ENCODE measurements at places on chromosomes 5 and 9. TPM values are rescaled to one million over a fixed set of nuclear protein-coding genes. Genes with fewer than 3 reads are reported as not detected.

GRCh38 chr5:115160975-115161475 is 8.7 kb downstream of the TRIM36 start:
- DNase-seq, result no peak

DNA sequence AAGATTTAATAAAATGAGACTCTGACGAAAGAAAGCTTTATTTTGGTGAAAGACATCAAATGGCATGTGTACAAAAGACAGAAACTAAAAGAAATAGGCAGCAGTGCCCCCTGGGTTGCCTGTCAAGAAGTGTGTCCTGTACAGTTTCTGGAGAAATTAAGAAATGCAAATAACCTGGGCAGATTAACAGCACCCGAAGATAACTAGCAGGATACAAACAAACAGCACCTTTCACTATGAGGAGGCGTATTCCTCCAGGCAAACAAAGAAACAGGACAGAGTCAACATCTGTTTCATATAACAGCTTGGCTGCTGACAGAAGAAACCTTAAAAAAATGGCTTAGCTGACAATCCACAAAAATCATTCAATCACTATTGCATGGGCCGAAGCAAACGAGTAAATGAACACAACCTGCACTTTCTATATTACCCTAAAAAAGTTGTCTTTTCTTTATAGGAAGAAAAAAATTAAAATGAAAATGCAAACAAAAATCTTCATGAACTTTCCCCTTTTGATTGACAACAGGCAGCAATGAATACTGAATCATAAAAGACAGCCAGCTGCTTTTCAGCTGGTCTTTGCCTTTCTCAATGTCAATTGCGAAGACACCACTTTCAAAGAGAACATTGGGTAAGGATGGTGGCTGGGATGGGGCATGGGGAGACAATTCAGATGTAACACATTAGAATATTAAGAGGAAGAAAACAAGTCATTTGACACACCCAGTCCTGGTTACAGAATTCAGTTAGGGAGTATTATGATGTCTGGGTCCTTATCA is 162.1 kb downstream of the ARL15 start:
- no peak for DNase-seq

Gene IL13
- total RNA-seq, result not detected

DNA sequence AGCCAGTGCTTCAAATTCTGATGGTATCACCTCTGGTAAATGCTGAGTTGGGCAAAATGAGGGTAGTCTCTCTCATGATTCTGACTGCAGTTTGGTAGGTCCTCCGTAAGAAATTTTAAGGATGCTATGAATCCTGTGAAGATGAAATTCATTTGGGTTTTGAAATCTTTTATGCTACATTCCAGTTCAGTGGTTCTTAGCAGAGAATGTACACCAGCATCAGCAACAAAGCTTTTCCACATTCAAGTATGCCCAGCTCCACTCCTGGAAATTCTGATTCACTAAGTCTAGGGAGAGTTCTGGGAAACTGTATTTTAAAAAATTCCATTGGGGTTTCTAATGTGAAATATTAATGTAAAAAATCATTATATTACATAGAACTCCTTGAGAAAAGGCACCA is 33.6 kb upstream of the ACOT12 start:
- no peak for DNase-seq

DNA sequence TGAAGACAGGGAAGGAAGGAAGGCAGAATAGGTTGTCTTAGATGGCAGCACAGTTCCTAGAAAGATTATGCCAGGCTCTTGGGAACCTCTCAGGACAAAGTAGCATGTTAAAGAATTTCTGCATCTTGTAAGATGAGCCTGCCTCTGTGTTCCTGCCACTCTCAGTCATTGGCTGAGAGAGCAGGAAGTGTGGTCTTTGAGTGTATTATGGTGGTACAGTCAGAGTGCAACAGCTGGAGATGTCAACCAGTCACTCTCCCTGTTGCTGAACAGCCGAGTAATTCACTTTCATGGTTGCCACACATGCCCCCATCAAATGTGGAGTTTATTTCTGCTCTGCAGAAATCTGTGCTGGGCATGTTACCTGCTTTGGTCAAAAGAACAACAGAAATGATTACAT is 659.6 kb upstream of the RIOK2 start:
- no peak for DNase-seq

Gene ADRA1B
- 13.5 TPM for total RNA-seq

DNA sequence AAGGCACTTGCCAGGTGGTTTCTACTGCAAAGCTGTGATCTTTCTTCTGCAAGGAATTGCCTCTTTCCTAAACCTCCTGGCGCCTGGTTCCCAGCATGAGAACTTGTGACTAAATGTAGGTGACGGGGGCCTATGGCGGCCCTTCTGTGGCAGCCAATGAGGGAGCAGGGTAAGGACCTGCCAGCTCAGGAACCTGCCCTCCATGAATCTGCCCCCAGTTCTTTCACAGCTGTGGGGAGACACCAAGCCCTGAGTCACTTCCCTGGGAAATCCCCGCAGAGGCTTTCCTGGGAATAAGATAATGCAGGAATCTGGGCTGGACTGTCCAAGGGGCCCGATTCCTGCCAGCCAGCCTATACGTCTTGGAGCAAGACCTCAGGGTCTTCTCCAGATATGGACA is 56.7 kb upstream of the CTNNA1 start:
- DNase-seq, result no peak

DNA sequence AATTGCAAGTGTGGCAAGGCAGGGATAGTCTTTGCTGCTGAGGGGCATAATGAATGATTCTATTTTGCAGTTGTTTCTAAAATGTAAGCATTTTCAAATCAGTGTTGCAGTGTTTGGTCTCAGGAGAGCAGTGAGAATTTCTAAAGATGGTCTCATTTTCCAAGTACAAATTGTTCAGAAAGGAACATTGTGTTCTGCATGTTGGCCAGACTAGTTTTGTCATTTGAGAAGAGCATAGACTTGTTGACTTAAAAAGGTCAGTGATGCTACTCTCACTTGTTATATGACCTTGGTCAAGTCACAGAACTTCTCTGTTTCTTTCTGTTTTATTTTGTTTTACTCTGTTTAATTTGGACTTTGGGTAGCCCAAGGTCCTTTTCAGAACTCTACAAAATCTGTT is 344.6 kb downstream of the OSTF1 start:
- no peak for DNase-seq

Gene OR1J4
- total RNA-seq, result not detected

DNA sequence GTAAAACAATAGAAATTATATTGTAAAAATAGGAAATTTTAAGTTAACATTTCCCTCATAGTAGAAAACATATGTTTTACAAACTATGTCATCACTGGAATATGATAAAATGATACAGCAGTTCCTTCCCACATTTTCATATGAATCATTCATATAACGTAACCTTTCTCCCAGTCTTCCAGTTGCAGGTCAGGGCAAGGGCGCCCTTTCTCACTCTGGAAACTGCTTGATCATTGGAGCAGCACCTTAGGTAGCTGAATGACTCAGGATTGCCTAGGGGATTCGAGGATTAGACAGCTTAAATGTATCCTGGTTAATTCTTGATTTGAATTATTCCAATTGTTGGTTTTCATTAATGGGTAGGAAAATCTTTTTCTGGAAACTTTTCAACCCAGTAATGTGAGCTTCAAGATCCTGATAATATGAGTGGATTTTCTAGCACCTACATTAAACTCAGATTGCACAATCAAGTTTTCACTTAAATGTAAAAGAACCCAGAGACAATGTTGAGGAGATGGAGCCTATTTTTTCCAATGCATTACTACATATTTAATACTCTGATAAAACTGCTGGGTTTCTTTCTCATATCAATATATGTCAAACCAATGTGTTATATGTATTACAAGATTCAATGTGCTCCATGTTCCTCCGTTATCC is 32.6 kb upstream of the ANXA1 start:
- no peak for DNase-seq

Gene IFNE
- total RNA-seq, result not detected

GRCh38 chr5:57986761-57987341 is 473.0 kb downstream of the PLK2 start:
- DNase-seq, result no peak

Gene CER1
- total RNA-seq, result not detected

Gene HMCN2
- 1.4 TPM for total RNA-seq

GRCh38 chr9:13491493-13492424 is 212.3 kb upstream of the MPDZ start:
- DNase-seq, result no peak

DNA sequence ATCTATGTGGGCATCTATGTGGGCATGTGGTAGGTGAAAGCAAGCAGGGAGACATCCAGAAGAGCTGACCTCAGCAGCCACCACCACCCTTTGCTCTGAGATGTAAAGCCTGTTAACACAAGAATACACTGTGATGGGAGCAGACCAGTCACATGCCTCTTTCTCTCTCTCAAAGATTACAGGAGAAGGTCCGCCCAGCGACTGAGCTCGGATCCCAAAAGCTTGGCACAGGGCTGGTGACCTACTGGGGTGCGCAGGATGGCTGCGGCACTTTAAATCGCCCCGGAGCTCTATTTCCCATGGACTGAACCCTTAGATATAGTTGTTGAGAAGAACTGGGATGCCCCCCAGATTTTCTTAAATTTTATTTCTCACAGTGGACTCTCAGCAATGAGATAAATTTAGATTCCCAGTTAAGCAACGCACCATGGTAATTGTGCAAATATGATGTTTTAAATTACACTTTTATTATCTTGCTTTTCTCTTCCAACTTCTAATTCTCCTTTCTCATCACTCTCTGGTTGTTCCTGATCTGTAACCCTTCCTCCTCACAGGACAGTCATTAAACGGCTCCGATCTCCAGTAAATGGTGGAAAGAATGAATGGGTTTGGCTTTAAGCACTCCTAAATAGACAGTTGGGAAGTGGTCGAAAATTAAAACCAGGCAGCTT is 37.7 kb upstream of the ICE1 start:
- no peak for DNase-seq

DNA sequence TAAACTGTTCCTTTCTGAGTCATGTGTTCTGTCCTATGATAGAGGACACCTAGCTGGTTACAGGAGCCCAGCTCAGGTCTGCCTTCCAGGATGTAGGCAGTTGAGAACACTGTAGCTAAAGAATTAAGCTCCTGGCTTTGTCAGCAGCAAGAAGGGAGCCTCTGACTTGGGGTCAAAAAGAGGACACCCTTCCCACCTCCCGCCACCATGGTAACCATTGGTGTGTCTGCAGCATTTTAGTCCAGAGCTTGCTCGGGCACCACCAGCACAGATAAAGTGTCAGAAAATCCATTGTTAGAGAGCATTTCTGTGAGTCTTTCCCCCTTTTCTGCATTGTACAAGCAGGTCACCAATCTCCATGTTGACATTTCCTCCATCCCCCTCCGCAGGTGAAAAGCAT is 181.7 kb downstream of the DOCK8 start:
- no peak for DNase-seq

Gene LMX1B
- not detected for total RNA-seq

GRCh38 chr9:135989722-135990467 is 28.7 kb upstream of the UBAC1 start:
- DNase-seq, result peak; percentile 87

DNA sequence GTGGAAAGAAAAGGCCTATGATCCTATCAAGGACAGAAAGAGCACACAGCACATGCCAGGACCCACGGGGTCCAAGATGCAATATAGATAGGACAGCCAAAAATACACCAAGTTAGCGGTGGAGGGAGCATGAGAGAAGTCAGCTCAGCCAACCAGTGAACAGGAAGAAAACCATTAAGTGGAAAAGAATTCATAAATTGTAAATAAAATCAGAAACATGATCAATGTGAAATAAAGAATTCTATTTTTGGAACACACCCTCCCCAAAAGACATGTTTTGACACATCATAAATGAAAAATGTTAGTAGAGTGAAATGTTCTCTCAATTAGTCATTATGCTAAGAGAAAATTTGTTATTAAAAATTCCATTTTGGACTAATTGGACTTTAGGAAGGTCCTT is 35.6 kb downstream of the ATPSCKMT start:
- DNase-seq, result no peak

DNA sequence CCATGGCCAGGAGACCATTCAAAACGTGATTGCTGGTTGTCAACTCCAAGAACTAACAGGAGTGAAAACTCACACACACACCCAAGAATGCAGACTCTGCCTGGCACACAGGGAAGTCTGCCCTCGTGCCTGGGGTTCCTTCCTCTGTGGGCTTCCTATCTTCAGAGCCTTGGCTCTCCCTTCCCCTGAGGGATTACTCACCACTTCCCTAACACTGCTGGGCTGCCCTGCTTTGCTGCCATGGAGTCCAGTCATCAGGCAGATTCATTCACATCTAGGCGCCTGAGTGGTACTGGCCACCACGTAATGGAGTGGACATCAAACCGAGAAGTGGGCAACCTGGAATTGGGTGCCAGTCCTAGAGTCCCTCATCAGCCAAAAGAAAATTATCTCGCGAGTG is 76.4 kb upstream of the PRSS3 start:
- no peak for DNase-seq

DNA sequence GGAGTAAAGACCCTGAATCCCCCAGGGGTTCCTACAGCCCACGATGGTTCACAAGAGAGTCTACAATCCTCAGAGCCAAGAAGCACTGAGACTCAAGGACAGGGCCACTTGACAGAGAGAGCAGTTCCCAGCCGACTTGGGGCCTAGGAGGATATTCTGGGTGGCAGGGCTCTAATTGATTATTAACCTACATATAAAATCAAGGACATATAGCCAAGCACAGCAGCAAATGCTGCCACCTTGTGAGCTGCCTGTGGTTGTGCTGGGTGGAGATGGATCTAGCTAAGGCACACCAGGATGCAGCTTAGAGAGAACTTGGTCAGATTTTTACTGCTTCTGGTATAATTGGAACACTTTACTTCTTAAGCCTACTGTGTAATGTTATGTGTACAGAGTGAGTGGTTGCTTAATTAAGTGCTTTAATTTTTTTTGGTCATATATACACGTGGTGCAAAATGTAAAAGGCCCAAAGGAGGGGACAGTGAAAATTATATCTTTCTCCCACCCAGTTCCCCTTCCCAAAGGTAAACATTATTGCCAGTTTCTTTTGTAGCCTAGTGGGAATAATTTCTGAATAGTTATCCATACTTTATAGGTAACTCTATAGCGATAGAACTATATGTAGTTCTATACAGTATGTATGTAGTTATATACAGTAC is 78.8 kb downstream of the F2RL2 start:
- no peak for DNase-seq

- DNase-seq, result no peak
Measured at GRCh38 chr5:151901611-151902010, 23.0 kb downstream of the GLRA1 start.

- no peak for DNase-seq
Measured at GRCh38 chr5:18882154-18882553, 1105.8 kb downstream of the CDH18 start.

GRCh38 chr5:123806644-123807043 is 294.7 kb downstream of the CSNK1G3 start:
- DNase-seq, result no peak

Gene SUSD3
- 30.8 TPM for total RNA-seq
